ENCODE measurements at places on chromosomes 13 and 19.
A peak's percentile ranks its signal among the peaks of the same experiment; 100 is the strongest.

DNA sequence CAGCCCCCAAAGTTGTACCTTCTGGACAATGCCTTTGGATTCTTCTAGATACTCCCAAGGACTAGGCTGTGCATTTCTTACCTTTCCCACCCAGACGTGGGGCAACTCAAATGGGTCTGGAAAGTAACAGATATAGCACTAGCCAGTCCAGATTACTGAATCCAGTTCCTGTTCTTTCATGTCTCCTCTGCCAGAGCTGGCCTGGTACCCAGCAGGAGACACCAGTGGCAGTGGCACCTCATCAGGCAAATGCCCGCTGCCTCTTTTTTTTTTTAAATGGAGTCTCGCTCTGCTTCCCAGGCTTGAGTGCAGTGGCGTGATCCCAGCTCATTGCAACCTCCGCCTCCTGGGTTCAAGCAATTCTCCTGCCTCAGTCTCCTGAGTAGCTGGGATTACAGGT is 43.2 kb downstream of the N4BP2L2 start:
- DNase-seq, result no peak

GRCh38 chr13:47835470-47836228 is 165.4 kb downstream of the SUCLA2 start:
- DNase-seq, result no peak

- DNase-seq, result no peak
Measured at GRCh38 chr13:95406176-95406575, 104.9 kb upstream of the ABCC4 start.

GRCh38 chr19:2850256-2850925 is 9.1 kb downstream of the ZNF555 start:
- no peak for DNase-seq

DNA sequence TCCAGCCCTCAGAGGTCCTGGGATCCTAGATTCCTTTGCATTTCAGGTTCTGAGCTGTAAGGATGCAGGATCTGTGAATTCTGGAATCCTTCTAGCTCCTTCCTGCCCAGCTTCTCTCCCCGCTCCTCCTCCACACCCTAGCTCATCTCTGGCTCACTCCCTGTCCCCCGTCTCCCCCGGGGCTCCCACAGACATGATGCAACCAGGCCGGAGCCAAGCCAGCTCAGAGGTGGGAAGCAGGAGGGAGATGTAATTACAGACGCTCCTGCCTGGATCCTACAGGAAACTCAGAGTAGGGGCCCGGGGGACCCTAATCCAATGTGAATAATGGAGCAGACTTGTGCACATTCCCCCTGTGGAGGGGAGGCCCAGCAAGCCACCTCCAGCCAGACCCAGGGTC is 4.5 kb downstream of the GNG8 start:
- peak; percentile 88 for DNase-seq

GRCh38 chr19:21483589-21484170 is 21.7 kb upstream of the ZNF429 start:
- no peak for DNase-seq

DNA sequence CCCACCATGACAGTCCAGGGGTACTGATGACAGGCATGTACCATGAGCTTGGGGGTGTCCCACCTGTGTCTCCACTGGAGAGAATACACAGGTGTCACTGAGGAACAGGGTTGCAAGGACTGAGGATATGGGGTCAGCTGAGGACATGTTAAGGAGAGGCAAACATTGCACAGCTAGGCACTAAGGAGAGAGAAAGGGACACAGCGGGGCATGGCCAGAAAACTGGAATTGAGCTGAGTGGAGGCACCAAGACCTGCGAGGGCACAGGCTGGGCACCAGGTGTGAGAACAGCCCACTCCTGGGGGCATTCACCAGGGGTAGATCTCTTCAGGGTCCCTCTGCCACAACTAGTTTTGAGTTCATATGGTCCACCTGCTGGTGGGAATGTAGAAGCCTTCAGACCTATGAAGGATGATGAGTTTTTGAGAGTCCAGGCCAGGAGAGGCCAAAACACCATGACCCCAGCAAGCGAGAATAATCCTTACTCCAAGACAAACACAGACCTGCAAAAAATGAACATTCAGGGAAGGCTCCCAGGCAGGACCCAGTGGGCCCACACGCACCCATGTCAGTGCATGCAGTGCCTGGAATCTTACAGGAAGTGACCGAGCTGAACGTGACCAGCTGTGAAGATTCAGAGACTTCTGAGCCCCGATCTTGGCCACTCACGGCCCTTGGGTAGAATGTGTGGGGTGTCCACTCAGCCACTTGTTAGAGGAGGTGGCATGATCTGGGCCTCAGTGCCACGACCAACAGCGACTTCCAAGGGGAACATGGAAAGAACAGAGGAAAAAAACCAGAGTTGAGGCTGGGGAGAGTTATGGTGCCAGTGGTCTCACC is 1.4 kb upstream of the ZNF584 start:
- DNase-seq, result no peak

GRCh38 chr19:35030257-35031071 is at the start of gene SCN1B:
TSS of gene SCN1B (plus strand) at chr19:35030470. CDS start at chr19:35030821, 351 bp downstream.
- peak; percentile 55 for DNase-seq

- peak; percentile 46 for DNase-seq
Measured at GRCh38 chr13:92781965-92782690, 444.5 kb upstream of the GPC6 start.

All from amniotic epithelial cell (primary cell).